ENCODE measurements at places on chromosomes 13 and 19.

GRCh38 chr19:55032170-55032800 is 5.8 kb downstream of the GP6 start:
- DNase-seq = no peak

DNA sequence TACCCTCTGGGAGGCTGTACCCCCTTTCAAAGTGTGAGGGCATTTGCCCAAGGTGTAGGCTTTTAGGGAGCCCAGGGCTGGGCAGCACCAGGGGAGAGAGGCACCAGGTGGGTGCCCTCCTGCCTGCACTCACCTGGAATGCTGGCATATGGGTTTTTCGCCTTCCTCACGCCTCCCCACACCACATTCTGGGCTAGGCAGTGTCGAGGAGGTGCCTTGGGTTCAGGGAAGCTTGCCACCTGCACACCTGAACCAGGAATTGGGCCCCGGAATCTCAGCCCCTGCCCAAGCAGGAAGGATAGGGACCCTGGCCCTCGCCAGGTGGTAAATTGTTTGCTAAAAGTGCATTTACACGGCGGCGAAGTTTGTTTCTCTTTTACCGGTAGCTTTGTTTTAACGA is 5.1 kb upstream of the TSHZ3 start:
- DNase-seq = peak; percentile 53

- DNase-seq = peak; percentile 13
Measured at GRCh38 chr19:31073485-31074198, 275.6 kb downstream of the TSHZ3 start.

- no peak for DNase-seq
Measured at GRCh38 chr13:44410328-44410859, 36.8 kb downstream of the SERP2 start.
